NK-92 treated with Interleukin-12 subunit alpha and Interleukin-12 subunit beta, amount 100 ng/mL, for 24 hours (cell line): ENCODE measurements at places on chromosomes 3 and 15.

DNA sequence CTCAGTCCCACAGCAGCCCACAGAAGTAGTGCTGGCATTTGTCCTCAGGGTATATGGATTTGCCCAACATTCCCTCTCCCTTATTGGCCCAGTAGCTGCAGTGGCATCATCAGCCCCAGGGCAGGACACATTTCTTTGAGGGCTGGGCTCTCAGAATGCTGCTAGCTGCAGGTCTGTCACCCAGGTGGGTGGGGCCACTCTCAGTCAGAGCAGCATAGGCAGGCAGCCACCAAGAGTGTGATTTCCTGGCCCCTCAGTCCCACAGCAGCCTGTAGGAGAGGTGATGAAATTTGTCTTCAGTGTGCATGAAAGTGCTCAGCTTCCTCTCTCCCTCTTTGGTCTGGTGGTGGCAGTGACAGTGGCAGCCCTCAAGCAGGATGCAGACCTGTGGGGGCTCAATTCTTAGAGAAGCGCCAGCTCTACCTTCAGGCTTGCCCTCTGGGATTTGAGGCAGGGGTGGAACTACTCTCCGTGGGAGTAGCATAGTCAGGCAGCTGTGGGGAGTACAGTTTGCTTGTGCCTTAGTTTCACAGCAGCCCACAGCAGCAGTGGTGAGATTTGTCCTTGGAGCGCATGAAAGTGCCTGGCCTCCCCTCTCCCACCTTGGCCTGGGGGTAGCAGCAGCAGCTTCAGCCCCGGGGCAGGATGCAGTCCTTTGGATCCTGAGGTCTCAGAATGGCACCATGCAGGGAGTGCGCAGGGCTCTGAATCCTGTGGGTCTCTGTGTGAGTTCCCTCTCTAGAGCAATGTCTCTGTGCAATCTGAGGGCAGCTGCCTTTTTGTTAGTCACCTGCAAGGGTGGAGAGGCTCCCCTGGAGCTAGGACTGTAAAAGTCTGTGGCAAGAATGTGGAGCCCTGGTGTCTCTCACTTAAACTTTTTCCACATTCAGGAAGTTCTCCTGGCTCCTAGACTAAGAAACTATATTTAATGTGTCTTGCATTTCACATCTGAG, 1229.1 kb downstream of the ROBO2 start:
- DNase-seq = peak; percentile 57

DNA sequence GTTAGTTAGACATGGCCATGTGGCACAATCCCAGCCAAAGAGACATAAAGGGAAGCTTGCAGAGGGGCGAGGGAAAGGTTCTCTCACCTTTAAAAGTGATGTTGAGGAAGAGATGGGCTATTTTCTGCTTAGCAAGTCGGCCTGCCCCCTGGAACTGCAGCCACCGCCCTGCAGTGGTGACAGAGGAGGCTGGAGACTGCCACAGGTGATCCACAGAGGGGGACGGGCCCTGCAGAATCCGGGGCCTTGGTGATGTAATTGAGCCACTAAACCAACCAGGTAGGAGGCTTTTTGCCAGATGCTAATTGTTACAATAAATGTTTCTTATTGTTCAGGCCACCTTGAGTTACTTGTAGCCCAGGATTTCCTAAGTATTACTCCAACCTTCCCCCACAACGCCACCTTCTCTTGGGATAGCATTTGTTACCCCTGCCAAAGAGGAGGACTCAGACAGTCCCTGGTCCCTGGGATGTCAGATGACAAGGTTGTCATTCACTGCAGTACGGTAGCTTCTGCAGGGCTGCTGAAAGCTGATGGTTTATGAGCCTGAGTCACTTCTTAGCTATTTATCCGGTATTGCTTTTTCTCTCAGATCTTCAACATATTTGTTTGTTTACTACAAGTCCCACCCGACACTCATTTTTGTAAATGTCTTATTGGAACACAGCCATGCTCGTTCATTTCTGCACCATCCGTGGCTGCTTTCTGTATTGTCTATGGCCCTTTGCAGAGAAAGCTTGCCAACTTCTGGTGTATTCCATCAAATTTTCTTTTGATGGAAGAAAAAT, 63.3 kb upstream of the SEC61A1 start:
- DNase-seq = no peak

DNA sequence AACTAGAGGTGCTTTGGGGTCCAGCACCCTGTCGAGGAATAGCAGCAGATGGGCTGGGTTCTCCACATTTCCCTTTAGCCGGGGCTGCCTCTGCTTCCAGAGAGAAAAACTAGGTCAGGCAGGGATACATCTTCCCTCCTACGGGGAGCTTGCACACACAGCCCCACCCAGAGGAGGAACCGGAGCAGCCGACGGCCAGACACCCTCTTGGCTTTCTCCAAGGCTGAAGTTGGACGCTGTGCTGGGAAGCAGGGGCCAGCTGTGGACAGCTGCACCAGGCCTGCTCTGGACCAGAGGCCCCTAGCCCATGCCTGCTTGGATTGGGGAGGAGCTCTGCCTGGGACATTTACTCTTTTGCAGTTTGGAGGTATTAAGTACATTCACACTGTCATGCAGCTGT, 44.7 kb upstream of the NR2C2 start:
- DNase-seq = no peak

GRCh38 chr3:197007296-197007940, 22.2 kb downstream of the MELTF start:
- no peak for DNase-seq

DNA sequence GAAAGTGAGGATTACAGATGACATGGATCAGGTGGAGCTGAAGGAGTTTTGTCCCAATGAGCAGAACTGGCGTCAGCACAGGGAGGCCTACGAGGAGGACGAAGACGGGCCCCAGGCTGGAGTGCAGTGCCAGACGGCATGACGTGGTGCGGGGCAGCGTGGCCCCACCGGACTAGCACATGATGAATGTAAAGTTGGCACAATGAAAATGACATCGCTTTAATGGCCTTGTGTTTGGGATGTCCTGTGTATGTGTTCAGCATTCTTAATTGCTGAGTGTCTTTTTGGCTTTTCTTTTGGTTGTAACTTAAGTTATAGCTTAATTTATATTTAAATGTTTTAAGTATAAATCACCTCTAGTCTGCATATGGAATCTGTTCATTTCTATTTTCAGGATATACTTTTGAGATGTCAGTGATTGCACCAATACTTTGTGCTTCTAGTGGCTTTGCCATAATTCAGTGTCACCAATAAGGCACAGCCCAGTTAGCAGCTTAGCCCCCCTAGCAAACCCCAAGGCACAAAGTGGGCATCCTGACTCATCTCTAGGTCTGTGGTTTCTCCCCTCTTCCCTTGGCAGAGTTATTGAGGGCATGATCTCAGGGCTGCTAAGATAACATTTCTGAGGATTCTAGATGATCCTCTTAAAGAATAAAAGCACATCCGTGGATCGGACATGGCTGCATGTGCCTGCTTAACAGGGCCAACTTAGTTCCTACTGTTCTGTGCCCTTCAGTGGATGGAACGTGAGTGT, 16.1 kb downstream of the DNAJA4 start:
- DNase-seq = no peak
